ENCODE measurements at places on chromosomes 5 and 9. TPM values are rescaled to one million over a fixed set of nuclear protein-coding genes. Genes with fewer than 3 reads are reported as not detected.

Gene ITK
- total RNA-seq: 1.5 TPM

Gene AQP3
- 109 TPM for total RNA-seq

Gene CD72
- total RNA-seq: 5.7 TPM

GRCh38 chr5:60177596-60177995, 284.1 kb upstream of the PDE4D start:
- no peaks in the 10 kb centered on the region for H3K27me3 ChIP-seq
- no peak for DNase-seq
- no peaks in the 10 kb centered on the region for H3K36me3 ChIP-seq
- no peaks in the 10 kb centered on the region for H3K4me1 ChIP-seq
- no peak overlapping the region for H3K27ac ChIP-seq
- H3K4me3 ChIP-seq: no peak overlapping the region

GRCh38 chr9:117307701-117308100, 107.2 kb downstream of the ASTN2 start:
- no peak overlapping the region for H3K4me3 ChIP-seq
- DNase-seq: no peak

DNA sequence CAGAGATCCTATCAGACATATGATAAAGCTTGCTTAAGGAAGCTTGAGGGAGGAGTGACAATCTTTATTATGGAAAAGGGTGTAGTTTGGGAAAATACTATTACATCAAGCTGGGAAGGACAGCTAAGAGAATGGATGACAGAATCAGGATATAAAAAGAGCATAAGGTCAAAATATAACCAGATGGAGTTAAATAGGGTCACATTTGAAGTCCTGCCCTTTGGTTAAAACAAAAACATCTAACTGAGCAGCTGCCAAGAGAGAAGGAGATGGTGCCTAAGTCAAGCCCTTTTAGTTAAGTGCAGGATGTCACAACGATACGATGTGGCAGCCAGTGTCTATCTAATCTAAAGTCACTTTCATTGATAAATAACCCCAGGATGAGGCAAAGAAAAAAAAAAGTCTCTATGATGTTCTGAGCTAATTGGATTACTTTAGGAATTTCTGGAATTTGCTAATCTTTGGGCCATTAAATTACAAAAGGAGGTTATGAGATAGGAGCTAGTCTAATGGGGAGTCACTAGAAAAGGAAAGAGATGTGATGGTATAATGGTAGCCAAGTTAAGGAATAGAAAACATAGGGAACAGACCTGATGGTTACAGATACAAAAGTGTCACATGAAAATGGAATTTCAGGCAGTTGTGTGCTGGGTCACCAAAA, 365.2 kb downstream of the PDE4D start:
- no peak for DNase-seq
- no peaks in the 10 kb centered on the region for H3K36me3 ChIP-seq
- no peak overlapping the region for H3K4me3 ChIP-seq
- H3K27ac ChIP-seq: no peak overlapping the region

DNA sequence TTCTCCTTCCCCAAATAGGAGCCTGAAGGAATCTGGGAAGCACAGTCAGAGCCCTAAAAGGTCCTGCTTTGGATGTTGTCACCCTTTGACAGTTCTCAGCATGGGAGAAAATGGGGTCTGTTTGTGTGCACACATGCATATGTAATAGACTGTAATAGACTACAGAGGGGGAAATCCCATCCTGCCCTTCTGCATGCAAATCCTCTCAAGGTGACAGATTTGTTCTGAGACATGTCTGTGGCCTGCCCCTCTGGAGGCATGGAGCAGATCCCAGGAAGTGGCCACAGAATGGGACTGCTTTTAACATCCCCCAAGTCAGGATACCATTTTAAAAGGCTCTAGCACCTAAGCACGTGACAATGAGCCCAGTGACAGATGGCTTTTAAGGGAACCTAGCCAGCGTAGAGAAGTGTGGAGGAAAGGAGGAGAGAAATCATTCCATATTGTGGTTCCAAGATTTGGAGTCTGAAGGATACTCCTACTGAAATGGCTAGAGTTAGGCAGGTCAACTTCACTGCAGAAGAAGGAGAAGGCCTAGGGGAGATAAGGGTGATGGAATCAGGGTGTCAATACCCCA, 483.5 kb downstream of the SPOCK1 start:
- no peaks in the 10 kb centered on the region for H3K4me1 ChIP-seq
- no peaks in the 10 kb centered on the region for H3K36me3 ChIP-seq
- DNase-seq: no peak

- H3K27me3 ChIP-seq: no peaks in the 10 kb centered on the region
- peak overlapping the region; percentile 12 for H3K27ac ChIP-seq
- no peak overlapping the region for H3K4me3 ChIP-seq
- no peak for DNase-seq
Observed at GRCh38 chr5:57495285-57496086, 12.9 kb upstream of the ACTBL2 start.

DNA sequence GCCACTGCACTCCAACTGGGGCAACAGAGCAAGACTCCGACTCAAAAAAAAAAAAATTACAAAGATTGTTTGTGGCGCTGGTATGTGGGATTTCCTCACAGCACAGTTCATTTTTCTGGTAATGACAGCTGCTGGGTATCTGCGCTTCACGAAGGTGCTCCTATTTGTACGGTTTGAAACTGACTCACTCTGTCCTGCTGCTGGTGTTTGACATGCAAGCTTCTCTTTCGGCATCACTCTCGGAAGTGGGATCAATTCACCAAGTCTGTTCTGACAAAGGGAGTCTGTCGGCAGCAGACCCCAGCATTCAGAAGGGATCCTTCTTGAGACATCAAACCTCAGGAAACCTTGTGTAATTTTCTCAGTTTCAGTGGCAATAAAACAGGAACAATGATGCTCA, 26.3 kb downstream of the MAML1 start:
- H3K4me1 ChIP-seq: peaks cover 17% of the 10 kb centered on the region
- H3K27me3 ChIP-seq: no peaks in the 10 kb centered on the region
- no peak overlapping the region for H3K27ac ChIP-seq

DNA sequence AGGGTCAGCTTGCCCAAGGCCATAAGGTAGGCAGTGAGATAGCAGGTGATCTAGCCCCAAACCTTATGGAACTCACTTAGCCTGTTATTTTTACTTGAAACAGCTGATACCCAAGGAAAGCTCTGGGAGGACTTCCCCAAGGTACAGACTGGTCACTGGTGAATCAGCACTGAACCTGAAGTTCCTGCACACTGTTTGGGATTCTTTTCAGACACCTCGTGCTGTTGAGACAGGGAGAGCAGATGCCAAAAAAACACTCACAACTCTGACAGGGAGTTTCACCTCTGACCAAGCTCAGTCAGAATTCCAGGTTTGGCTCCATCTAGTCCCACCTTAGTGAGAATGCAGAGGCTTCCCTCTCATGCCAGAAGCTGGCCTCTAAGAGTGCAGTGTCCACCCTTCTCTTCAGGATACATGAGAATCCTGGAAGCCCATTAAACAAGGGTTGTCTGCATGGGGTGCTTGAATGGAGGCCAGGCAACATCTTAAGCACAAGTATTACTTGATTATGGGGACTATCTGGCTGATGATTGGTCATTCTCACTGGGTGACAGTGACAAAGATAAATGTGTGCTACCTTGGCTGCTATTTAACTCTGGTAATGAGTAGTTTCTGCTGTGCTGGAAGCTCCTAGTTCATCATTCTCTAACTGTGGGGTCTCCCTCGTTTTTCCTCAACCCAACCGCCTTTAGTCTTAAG, 122.8 kb upstream of the SLIT3 start:
- DNase-seq: no peak
- no peak overlapping the region for H3K4me3 ChIP-seq
- no peak overlapping the region for H3K27ac ChIP-seq
- H3K4me1 ChIP-seq: no peaks in the 10 kb centered on the region
- no peaks in the 10 kb centered on the region for H3K27me3 ChIP-seq

GRCh38 chr9:119675951-119676350, 306.7 kb upstream of the BRINP1 start:
- no peak overlapping the region for H3K27ac ChIP-seq
- no peaks in the 10 kb centered on the region for H3K4me1 ChIP-seq
- no peaks in the 10 kb centered on the region for H3K27me3 ChIP-seq
- no peaks in the 10 kb centered on the region for H3K36me3 ChIP-seq

- no peaks in the 10 kb centered on the region for H3K36me3 ChIP-seq
- H3K27ac ChIP-seq: peak overlapping the region; percentile 75
- DNase-seq: no peak
- H3K4me1 ChIP-seq: peaks cover 12% of the 10 kb centered on the region
Observed at GRCh38 chr9:116546711-116547581, 140.2 kb upstream of the TRIM32 start.

DNA sequence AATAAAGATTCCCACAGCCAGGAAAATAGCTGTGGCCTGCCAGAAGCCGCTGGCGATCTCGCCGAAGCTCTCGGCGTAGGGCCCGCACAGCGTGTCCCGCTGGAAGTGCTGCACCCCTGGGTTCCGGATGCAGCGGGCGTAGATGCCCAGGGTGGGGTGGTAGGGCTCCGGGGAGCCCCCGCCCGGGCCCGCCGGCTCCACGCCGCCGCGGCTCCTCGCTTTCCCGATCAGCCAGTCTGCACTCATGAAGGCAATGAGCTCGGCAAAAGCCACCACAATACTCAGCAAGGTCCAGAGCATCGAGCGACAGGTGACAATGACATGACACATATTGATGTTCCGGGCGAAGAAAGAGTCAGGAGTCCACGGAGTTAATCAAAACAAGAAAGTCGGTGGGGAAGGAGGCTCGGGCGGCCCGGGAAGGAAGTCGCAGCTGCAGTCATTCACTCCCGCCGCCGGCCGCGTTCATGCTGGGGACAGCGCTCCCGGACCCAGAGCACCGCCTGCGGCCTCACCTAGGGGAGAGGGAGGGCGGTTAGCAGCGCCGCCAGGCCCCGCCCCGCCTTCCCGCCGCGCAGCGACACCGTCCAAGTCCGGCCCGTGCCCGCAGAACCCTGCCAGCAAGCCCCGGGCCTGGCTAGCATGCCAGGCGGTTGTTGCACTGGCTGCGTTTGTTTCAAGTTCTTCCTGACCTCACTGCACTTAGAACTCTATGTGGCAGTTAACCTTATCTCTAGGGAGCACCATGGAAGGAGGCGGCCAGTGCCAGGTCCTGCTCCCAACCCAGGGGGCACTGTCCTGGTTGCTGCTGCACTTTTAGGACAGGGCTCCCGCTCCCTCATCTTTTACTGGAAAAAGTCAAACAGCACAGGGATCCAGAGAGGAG, 138.4 kb downstream of the LHFPL2 start:
- H3K27me3 ChIP-seq: no peaks in the 10 kb centered on the region
- peak; percentile 69 for DNase-seq
- peaks cover 15% of the 10 kb centered on the region for H3K4me1 ChIP-seq
- H3K36me3 ChIP-seq: no peaks in the 10 kb centered on the region

GRCh38 chr9:29769019-29769418, 2195.7 kb upstream of the C9orf72 start:
- H3K4me1 ChIP-seq: no peaks in the 10 kb centered on the region
- DNase-seq: no peak
- no peaks in the 10 kb centered on the region for H3K27me3 ChIP-seq
- no peaks in the 10 kb centered on the region for H3K36me3 ChIP-seq

- H3K36me3 ChIP-seq: no peaks in the 10 kb centered on the region
- H3K27me3 ChIP-seq: no peaks in the 10 kb centered on the region
- no peak overlapping the region for H3K27ac ChIP-seq
- H3K4me1 ChIP-seq: no peaks in the 10 kb centered on the region
Observed at GRCh38 chr9:68437785-68438184, 81.4 kb downstream of the PGM5 start.

DNA sequence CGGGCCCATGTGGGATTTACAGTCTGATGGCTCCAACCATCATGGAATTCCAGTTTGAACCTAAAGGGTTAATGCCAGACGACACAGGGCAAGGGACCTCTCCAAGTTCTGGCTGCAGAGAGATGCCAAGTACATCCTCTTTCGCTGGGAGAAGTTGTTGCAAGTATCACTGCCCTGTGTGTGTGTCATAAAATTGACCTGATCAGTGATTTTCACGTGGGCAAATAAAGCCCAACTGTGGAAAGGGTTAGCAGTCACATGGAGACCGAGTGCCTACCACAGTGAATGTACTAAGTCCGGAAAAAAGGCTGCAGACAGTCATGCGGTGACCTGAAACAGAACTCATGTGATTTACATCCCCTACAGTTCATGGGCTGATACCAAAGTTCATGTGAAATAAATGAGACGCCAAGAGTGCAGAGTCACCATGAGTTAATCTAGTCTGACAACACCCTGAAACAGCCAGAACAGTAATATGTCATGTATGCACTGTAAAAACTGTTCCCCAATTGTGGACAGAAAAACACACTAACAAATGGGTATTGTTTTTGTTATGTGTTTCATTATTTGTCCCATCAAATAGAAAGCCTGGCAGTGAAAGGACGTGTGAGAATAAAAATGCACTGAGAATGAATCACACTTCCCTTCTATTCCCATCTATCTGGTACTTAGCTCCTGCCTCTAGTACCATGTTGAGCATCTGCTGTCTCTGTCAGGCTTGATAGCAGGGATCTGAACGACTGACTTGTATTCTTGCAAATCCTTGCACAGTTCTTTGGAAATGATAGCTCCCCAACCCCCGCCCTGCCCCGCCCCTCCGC, 115.7 kb downstream of the SUSD1 start:
- DNase-seq: no peak
- H3K27me3 ChIP-seq: no peaks in the 10 kb centered on the region
- H3K36me3 ChIP-seq: no peaks in the 10 kb centered on the region
- peak overlapping the region; percentile 98 for H3K27ac ChIP-seq

- H3K4me1 ChIP-seq: no peaks in the 10 kb centered on the region
- DNase-seq: no peak
- no peak overlapping the region for H3K27ac ChIP-seq
- peaks cover 2% of the 10 kb centered on the region for H3K36me3 ChIP-seq
Observed at GRCh38 chr5:157494178-157494832, 34.3 kb downstream of the NIPAL4 start.

DNA sequence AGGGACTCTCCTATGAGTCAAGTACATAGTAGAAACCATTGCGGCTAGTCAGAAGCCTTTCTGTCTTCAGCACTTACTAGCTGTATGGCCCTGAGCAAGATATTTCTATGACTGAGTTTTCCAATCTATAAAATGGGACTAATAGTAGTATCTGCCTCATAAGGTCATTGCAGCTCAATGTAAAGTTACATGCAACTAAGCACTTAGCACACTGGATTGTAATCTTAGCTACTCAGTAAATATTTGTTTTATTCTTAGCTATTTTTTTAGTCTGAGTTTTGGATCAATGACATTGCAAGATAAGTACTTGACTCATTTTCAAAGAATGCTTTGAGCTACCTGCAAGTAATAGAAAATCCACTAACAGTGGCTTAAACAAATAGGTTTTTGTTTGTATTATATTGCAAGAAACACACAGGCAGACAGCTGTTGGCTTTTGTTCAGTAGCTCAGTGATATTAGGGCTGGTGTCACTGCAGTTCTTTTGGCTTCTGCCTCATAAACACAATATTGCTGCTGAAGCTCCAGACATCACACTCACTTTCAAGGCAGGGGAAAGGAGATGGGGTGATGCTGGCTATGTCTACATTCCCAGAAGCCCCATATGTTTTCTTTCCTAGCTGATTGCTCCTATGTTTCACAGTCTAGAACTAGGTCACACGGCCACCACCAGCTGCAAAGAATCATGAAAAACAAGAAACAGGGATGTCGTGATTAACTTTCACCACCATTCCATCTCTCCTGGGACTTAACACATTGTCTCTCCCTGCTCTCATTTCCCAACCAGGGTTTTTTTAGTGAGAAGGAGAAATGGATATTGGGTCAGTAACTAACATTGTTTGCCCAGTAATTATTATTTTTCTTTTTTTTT, 26.9 kb upstream of the FAT2 start:
- no peaks in the 10 kb centered on the region for H3K36me3 ChIP-seq
- no peak overlapping the region for H3K4me3 ChIP-seq
- H3K27ac ChIP-seq: no peak overlapping the region
- peaks cover 3% of the 10 kb centered on the region for H3K27me3 ChIP-seq

- H3K4me3 ChIP-seq: no peak overlapping the region
- H3K36me3 ChIP-seq: no peaks in the 10 kb centered on the region
- H3K27ac ChIP-seq: no peak overlapping the region
- no peaks in the 10 kb centered on the region for H3K4me1 ChIP-seq
Observed at GRCh38 chr9:137379761-137380161, 43.2 kb downstream of the EXD3 start.
